ENCODE measurements at places on chromosomes 7 and 10.

DNA sequence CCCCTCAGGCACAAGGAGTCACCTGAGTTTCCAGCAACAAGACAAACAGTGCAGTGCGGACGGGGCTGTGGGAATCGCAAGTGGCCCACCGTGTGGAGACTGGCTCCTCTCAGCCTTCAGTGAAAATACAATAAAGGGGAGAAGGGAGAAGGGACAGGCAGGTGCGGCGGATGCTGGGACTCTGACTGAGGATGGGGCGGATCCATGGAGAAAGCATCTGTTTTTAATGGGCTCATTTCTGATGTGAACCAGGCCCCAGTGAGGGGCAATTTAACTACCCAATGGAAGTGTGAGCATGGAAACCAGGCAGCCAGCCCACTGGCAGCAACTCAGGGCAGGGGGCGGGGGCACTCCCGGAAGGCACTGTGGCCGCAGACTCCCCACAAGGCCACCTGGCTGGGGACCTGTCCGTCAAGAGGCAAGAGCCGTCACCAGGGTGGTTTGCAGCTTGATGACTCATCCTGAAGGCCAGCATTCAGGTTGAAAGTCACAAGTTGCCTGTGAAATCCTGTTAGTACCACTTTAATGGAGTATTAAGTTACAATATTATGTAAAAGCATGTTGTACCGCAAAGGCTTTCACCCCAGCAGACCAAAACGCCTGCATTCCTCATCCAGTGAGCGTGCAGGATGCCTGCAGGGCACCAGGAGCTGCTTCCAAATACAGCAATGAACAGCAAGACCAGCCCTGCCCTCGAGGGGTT lies 476.4 kb downstream of the PTPRN2 start:
- no peak for DNase-seq

DNA sequence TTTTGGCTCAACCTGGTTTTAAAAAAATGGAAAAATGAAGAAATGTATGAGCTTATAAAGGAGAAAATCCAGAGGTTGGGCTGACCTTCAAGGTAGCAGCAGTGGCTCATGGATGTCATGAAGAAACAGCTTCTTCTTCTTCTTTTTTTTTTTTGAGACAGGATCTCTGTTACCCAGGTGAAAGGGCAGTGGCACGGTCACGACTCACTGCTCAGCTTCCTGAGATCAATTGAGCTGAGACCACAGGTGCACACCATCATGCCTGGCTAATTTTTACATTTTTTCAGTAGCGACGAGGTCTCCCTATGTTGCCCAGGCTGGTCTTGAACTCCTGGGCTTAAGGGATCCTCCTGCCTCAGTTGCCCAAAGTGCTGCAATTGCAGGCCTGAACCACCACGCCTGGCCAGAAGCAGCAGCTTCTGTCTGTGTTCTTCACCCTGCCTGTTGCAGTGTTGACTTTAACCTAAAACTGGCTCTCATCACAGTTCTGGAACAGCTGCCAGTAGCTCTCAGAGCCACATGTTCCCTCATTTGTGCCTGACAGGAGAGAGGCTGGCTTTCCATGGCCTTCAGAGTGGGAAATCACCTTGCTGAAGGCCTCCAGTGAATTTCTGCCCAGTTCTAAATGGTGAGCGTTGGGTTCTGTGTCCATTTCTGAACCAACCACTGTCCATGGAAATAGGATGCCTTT lies 117.7 kb downstream of the PFKFB3 start:
- no peak for DNase-seq

DNA sequence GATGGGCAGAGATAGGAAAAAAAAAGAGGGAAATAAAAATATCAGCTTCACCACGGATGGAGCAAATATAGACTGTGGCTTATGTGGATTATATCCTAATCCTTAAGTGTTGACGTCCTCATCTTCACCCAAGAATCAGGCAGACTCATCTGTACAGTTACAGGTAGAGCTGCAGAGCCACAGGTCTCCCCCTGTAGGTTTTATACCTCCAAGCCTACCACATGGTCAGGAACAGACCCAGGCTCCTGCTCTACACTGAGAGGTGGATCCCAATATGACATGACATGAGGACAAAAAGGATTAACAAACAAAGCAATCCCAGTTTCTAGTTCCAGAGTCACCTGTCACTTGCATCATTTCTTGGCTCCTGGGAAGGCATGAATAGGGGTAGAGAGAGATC lies 400.8 kb downstream of the SEMA3D start:
- DNase-seq, result no peak

- no peak for DNase-seq
Measured at GRCh38 chr7:99456288-99456687, 9.7 kb downstream of the ATP5MF start.

DNA sequence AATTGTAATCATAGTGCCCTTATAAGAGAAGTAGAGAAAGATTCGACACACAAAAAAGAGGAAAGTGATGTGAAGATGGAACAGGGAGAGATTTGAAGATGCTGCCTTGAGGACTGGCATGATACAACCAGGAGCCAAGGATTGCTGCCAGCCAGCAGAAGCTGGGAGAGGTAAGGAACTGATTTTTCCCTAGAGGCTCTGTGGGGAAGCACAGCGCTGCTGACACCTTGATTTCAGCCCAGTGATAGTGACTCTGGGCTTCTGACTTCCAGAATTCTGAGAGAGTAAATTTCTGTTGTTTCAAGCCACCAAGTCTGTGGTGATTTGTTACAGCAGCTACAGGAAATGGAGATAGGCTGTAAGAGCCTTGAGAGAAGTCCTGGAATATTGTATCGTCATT lies 98.2 kb downstream of the RAB11FIP2 start:
- DNase-seq, result no peak

GRCh38 chr7:74338366-74339108 lies 49.3 kb downstream of the CLIP2 start:
- no peak for DNase-seq
